ENCODE measurements at places on chromosomes 6 and 20.

GRCh38 chr6:6546318-6547109 lies 42.0 kb upstream of the LY86 start:
- DNase-seq: no peak

DNA sequence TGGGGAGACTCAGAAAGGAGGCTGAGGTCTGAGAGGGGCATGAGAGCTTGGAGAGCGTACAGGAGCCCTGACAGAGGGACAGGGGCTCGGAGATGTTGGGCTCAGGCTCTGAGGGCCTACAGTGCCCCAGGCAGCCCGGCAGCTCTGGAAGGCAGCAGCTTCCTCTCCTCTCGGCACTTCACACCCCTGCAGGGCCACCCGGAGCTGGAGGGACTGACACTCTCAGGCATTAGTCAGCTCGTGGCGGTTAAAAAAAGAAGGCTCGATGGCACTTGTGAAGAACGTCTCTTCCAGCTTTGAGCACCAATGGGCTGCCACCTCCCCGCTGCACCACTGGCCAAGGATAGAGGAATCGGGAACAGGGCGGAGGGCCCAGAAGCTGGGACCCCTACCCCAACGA lies 62.6 kb upstream of the SIRPA start:
- no peak for DNase-seq

DNA sequence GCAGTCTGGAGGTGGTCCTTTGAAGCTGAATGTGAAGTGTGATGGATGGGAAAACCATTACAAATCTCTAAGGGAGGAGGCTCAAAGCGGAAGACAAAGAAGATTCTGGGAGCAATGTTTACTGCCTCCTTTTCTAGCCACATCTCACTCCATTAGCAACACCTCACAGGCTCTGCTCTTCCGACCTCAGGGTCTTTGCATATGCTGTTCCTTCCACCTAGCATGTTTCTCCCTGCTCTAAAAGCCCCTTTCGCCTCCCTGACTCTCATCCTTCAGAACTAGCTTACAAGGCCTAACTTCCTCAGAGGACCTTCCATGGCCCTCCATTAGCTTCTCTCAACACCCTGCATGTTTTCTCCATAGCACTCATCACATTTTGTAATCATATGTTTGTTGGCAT lies 4.6 kb upstream of the TCP11 start:
- DNase-seq: no peak

- no peak for DNase-seq
These were observed 32.1 kb upstream of the NHSL1 start for GRCh38 chr6:138531387-138531786.

- peak; percentile 78 for DNase-seq
These were observed 110.4 kb upstream of the ARMC2 start for GRCh38 chr6:108737594-108738546.

GRCh38 chr6:26170181-26170580 lies 83.0 kb downstream of the HFE start:
- no peak for DNase-seq

DNA sequence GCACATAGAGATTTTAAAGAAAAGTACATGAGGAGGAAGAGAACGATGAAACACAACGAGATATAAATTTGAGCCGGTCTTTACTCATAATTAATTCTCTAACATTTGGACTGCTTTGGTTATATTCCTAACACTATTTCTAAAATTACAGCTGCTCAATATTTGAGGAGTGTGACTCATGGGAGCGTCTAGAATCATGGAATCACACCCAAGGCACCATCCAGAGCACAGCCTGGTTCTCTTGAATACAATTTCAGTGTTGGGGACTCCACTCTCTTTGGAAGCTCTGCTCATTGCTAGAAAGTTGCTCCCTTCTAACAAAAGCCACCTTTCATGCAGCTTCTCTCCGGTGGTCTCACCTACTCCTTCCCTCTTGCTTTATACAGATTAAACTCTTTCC lies 64.4 kb downstream of the LY86 start:
- no peak for DNase-seq

DNA sequence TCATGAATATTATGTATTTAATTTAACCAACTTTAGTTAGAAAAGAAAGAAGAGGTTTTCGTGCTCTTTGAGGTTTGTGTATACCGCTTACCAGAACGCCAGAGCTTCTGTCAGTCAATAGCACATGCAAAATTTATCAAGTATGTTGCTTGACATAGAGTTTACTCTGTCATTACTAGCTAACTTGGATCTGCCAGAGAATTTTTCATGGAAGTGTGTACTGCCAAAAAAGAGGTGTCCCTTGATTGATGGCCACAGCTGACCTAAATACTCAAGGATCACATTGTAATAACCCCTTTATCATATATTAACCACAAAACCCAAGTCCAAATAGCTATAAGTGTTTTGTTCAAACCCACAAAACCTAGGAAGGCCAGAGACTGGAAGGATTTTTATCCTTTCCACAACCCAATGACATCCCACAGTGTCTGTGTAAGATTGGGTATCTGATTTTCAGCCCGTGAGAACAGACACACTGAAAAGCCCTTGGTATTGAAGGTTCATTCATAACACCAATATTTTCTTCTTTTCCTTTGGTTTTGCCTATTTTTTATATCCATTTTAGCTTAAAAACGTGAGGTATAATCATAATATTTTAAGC lies 194.0 kb upstream of the EYA4 start:
- no peak for DNase-seq

- no peak for DNase-seq
These were observed 462.5 kb upstream of the AGPAT4 start for GRCh38 chr6:161736326-161736725.

- DNase-seq: no peak
These were observed 790 bp downstream of the NEDD9 start for GRCh38 chr6:11231564-11232192.

DNA sequence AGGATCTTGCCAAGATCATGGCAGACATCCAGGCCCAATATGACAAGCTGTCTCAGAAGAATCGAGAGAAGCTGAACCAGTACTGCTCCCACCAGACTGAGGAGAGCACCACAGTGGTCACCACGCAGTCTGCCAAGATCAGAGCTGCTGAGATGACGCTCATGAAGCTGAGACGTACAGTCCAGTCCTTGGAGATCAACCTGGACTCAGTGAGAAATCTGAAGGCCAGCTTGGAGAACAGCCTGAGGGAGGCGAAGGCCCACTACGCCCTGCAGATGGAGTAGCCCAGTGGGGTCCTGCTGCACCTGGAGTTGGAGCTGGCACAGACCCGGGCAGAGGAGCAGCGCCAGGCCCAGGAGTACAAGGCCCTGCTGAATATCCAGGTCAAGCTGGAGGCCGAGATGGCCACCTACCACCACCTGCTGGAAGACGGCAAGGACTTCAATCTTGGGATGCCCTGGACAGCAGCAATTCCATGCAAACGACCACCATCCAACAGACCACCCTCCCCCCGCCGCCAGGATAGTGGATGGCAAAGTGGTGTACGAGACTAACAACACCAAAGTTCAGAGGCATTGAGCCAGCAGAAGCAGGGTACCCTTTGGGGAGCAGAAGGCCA lies 44.7 kb upstream of the GRM4 start:
- DNase-seq: no peak

Measured in kidney glomerular epithelial cell (primary cell).